ENCODE measurements at places on chromosomes 2 and 18.

- DNase-seq = no peak
These were observed 4.6 kb downstream of the CHST10 start for GRCh38 chr2:100412881-100413321.

GRCh38 chr18:9353596-9353995, 19.0 kb downstream of the TWSG1 start:
- DNase-seq = no peak

- no peak for DNase-seq
These were observed 445.7 kb upstream of the FANCL start for GRCh38 chr2:58686776-58687175.

DNA sequence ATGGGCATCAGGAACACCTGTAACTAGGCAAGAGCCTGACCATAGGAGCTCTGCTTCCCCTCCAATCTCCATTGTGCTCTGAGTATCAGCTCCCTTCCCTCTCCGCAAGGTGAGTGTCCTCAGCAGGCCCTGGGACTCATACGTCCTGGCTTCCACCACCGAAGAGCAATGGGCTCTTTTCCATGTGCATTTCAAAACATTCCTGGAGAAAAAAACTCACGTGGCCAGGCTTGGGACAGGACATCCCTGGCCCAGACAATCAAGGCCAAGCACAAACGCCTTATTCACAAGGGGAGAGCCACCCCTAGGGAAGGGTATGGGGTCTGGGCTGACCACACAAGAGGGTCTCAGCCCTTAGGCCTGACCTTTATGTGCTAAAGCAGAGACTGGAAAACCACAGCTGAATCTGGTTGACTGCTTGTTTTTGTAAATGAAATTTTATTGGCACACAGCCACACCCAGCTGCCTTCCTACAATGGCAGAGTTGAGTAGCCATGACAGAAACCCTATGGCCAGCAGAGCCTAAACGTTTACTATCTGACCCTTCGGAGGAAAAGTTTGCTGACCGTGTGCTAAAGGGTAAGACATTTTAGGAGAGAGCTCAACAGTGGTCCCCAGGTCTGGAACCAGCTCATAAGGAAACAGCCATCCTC, 175.7 kb upstream of the ARL4C start:
- no peak for DNase-seq

DNA sequence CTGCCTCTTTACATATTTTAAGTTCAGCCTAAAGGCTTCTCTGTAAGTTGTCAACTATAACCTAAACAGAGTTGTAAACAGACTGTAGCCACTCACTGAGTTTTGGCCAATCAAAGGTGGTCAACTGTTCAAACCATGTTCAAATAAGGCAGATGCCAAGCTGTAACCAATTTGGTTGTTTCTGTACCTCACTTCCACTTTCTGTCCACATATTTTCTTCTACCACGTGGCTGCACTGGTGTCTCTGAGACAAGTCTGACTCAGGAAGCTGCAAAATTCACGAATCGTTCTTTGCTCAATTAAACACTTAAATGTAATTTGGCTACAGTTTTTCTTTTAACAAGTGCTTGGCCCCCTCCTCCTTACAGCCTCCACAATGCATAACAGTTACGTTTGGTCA, 555.2 kb downstream of the CNTNAP5 start:
- no peak for DNase-seq

DNA sequence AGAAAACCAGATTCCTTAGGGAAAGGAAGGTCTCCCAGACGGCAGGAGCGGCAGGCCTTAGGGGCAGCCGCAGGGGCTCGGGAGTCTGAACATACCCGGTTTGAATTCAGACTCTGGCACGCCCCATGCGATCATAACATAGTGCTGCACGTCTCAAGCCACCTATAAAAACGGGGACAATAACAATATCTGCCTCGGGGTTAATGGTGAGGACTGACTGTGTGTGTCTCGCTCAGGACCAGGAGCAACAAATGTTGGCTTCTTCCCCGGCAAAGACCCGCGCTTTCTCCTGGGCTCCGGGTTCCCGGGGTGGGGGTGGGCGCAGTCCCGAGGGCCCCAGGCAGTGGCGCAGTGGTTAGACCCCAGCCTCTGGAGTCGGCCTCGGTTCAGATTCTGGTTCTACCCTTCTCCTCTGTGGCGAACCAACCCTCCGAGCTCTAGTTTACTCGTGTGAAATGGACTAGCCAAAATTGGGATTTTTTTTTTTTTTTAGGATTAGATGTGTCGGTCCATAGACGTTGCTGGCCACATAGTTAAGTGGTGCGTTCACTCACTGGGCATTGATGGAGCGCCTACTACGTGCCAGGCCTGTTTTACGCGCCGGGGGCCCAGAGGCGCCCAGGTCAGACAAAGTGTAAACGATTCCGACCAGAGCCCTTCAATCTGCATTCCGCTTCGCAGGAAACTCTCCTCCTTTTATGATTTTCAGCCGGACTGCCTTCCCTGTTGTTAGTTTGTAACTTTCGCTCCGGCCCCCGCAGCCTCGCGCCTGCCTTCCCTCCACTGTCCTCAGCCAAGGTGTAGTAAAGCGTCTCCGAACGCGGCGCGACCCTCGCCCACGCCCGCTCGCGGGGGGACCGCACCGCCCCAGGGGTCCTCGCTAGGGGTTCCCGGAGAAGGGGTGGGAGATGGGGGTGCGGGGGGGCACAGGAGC, 820 bp upstream of the SH3BP4 start:
- no peak for DNase-seq

DNA sequence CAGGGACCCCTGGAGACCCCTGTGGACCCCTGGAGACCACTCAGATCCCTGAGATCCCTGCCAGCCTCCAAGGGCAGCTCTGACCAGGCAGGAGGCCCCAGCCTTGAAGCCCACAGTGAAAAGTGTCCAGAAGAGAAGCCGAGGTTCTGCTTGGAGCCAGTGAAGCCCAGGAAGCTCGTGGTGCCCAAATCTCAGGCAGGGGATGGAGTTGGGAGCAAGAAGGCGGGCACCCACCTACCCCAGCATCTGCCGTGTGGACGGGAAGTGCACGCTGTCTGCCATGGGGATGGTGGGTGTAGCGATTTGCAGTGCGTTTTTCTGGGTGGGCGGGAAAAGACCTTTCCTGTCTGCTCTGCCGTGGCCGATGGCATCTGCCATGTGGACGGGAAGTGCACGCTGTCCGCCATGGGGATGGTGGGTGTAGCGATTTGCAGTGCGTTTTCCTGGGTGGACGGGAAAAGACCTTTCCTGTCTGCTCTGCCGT, 120.6 kb upstream of the CTDP1 start:
- no peak for DNase-seq

GRCh38 chr2:223538920-223539440, 63.2 kb downstream of the SCG2 start:
- no peak for DNase-seq

- DNase-seq = no peak
These were observed 1531.9 kb upstream of the ACVR2A start for GRCh38 chr2:146312899-146313298.

GRCh38 chr18:36589857-36590543, 238.8 kb downstream of the TPGS2 start:
- DNase-seq = no peak

DNA sequence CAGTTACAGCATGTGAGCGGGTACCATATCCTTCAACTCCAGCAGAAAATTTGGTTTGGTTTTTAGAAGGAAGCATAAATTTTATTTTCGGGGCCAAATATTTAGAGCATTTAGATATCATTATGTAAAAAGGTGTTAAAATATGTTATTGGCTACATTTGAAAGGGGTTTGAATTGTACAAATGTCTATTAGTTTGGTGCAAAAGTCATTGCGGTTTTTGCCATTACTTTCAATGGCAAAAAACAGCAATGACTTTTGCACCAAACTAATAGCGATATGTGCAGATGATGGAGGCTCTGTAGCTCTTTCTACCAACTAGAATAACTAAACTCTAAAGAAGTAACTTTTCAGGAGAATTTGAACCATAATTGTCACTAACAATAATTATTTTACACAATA, 1666.2 kb upstream of the SLC39A10 start:
- DNase-seq = no peak

DNA sequence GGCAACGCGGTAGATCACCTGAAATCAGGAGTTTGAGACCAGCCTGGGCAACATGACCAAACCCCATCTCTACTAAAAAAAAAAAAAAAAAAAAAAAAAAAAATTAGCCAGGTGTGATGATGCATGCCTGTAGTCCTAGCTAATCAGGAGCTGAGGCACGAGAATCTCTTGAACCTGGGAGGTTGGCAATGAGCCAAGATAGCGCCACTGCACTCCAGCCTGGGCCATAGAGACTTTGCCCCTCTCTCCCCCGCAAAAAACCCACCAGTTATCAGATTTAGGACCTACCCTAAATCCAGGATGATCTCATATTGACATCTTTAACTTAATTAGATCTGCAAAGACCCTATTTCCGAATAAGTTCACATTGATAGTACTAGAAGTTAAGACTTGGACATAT, 29.2 kb upstream of the LDAH start:
- DNase-seq = no peak

- no peak for DNase-seq
These were observed 633 bp upstream of the ILKAP start for GRCh38 chr2:238203973-238204683.

DNA sequence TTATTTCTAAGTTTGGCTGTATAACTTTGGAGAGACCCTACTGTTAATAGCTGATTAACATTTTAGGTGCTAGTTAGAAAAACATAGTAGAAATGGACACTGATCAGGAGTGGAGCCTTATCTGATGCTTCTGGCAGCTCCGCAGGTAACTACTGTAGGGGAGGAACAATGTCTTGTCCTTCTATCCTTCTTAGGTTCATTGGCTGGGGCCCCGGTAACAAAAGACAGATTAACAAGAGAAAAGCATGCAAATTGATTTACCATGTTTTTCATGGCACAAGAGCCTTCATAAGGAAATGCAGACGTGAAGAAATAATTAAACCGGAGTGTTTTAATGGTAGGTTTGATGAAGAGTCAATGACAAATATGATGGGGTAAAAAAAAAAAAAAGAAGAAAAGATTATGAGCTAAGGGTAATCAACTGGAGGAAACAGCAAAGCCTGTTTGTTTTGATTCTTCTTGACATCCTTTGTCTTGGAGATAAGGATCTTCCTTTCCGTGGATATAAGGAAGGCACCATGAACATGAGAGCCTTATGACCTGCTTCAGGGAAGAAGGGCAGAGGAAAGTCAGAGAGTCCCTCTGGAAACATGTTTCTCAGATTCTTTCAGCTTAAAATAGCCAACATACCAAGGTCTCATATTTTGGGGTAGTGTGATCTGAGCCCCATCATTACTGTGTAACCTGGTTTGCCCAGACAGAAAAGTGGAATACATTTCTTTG, 62.4 kb upstream of the GCFC2 start:
- no peak for DNase-seq

DNA sequence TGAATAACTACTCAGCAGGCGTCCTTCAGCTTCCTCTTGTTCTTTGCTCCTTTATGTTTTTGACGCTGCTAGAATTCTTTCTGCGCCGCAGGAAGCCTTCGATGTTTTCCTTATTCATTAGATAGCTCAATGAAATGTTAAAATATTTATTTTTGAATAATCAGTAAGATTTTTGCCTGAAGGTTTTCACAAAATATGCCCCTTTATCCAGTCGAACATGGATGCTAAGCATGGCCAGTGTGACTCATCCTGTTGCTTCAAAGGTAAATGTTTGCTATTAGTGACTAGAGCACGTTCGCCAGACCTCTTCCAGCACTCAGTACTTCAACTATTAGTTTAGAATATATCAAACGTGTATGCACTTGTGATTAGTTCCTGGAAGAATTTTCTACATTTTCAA, 7.6 kb upstream of the MEIS1 start:
- DNase-seq = no peak

DNA sequence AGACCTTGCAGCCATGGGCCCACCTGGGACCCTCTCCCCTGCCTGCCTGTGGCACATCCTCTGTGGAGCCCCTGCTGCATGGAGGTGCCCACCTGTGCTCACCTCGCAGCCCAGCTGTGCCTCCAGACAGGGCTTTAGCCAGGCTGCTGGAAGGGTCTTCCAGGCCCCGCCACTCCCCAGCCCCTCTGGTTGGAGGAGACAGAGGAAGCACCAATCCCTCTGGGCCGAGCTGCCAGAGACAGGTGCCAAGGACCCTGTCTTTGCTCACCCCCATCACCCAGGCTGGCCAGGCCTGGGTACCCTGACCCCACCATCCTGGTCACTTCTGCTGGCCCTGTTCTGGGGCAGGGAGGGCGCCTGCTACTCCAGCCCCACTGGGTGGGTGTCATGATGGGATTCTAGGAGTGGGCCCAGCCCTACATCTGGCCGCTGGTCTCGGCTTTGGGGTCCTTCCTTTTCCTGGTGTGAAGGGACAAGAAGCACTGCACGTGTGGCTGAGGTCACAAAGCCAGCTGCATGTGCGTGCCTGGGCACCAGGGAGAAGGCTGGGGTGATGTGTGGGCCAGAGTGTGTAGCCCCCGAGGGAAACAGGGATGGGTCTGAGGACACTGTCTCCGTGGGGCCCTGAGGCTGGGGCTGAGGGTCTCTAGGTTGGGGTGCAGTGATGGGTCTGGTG, 9.3 kb upstream of the NEU4 start:
- no peak for DNase-seq

DNA sequence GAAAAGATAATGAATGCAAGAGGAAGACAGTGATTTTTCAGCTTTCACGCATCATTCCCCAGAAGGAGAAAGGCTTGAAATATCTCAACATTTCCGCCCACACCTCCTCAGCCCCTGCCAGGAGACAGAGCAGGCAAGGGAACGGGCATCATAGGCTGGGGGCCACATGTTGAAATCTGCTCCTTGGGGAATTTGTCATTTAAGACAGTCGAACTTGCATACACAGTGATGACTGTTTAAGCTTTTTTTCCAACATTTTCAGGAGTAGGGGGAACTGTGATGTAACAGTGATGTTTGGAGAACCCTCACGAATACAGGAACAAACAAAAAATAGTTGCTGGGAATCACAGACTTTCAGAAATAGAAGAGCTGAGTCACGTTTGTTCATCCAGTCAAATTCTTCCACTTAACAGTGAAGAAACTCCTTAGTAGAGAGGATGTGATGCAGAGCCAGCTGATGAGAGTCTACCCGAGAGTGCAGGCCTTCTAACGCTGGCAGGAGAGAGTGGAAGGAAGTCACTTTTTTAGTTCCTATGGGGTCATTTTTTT, 266.8 kb downstream of the ALPK2 start:
- peak; percentile 97 for DNase-seq

DNA sequence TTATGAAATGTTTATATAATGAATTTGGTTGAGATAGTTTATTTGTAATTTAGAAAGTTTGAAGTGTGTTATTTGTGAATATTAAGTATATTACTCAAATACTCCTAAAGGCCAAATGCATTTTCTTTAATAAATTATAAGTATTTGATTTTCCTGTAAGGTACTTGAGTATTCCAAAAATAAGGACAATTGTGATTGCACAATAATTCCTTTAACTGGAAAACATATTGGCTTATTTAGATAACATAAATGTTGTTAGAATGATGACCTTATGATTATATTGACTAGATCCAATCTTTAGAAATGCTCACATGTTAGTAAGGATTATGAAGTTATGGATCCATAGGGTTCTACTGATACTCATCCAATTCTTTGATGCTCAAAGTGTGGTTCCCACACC, 125.1 kb upstream of the MAP3K20 start:
- no peak for DNase-seq

GRCh38 chr2:150677551-150677950, 190.1 kb upstream of the RND3 start:
- no peak for DNase-seq

Data from GM04503 (cell line).